ENCODE measurements at places on chromosomes 1 and 21.

DNA sequence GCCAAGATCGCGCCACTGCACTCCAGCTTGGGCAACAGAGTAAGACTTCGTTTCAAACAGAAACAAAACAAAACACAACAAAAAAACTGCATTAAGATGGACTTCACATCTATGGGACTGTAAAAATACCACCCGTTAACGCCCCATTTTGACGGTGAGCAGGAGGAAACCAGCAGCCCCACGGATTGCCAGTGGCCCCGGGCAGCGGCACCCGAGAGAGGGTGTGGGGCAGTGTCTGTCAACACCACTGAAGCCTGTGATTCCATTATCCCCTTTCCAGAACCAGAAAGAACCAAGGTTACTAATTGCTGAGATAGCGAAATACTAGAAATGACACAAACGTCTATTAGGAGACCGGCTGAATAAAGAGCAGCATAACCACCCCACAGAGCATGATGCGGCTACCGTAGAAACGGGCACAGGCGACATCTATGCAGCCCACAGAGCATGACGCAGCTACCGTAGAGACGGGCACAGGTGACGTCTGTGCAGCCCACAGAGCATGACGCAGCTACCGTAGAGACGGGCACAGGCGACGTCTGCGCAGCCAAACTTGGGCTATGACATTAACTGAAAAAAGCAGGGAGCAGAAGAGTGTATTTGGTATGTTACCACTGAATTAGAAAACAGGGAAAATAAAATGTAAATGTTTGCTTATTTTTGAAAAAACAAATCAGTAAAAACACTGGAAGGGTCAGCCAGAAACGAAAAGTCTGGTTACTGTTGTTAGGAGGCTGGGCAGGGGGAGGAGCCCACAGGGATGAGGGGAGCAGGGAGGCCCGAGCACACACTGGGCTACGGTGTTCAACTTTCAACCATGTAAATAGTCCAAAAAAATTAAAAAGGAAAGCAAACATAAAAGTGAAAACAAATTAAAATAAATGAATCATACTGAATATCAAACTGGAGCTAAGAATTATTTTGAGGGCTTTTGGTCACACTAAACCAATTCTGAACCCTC, 96.5 kb downstream of the NPHP4 start:
- no peak for DNase-seq

GRCh38 chr1:181170194-181170593, 81.7 kb downstream of the IER5 start:
- DNase-seq, result no peak

DNA sequence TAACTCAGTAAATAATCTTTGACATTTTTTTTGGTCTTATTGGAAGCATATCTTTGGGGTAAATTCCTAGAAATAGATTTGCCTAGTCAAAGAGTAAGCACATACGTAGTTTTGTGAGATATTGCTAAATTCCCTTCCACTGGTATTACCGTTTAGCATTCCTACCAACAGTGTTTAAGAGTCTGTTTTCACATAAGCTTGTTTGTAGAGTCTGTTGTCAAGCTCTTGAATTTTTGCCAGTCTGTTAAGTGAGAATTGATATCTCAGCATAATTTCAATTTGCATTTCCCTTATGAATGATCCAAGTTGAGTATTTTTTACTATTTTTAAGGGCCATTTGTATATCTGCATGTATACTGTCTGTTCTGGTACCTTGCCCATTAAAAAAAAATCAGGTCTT, 37.0 kb upstream of the MPC2 start:
- no peak for DNase-seq

GRCh38 chr21:32562426-32562825, 22.9 kb downstream of the TCP10L start:
- no peak for DNase-seq

Measured in SHP77 treated with DMSO at 0.1 percent for 48 hours (cell line).